Vagina (tissue), 2 donors: ENCODE measurements at places on chromosomes 13 and 19.

DNA sequence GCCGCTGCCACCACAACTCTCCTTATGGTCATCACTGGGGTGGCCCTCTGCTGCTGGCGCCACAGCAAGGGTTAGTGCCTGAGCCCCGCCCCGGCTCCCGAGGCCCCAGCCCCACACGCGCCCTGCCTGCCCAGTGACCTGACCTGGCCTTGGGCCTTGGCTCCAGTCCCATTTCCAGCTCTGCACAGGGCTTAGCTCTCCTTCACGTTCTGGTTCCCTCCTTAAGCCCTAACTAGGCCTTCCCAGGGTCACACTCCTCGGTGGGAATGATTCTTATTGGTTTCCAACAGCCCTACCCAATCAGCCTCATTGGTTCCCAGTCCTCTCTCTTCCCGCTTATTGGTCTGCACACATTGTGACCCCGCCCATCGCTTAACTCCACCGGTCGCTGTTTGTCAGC lies 5.8 kb downstream of the KIRREL2 start:
- DNase-seq, result no peak

DNA sequence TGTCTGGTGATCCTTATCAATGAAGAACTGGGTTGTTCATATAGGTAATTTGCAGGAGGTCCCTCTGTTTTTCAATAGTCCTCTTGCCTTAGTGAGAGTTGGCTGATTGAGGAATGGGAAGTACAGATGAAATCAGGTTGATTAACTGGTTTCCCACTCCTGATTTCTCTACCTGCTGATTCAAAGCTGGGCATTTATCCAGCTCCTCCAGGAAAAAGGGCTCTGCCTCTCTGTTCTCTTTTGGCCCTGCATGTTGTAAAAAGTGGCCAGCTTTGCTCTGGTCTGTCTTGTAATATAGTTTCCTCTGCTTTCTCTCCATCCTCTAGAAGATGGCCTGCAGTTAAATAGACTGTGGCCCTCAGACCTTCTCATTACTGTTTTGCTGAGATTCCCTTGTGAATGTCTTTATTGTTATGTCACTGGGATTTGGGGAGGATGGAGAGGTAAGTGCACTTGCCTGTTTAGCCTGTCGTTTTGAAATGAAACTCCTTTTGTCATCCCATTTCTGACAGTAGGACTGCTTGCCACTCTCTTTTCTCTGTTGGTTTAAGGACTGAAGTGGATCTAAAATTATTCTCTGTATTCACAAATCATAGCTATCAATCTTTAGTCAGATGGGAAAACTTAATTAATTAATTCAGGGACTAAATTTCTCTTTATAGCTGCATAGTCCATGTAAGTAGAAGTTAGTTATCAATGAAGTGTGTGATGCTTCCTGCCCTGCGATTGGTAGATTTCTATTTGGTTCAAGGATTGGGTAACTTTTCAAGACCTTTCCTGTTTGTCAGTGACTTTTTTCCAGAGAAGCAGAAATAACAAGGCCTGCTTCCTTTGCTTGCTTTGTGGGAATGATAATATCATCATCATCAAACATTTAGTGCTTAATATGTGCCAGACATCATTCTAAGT lies 28.5 kb downstream of the GARRE1 start:
- DNase-seq, result no peak

- no peak for DNase-seq
These were observed 144.5 kb downstream of the NUFIP1 start for GRCh38 chr13:44844786-44845185.

DNA sequence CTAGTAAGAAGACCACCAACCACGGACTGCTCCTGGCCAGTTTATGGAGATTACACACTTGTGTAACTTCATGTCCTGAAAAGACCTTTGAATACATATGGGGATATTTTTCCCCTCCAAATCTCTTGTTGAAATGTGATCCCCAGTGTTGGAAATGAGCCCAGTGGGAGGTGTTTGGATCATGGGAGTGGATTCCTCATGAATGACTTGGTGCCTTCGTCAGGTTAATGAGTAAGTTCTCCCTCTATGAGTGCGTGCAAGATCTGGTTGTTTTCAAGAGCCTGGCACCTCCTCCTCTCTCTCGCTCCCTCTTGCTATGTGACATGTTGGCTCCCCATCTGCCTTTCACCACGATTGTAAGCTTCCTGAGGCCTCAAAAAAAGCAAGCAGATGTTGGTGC lies 769.0 kb upstream of the SLITRK1 start:
- DNase-seq, result no peak

- DNase-seq, result no peak
These were observed 10.2 kb upstream of the SIGLEC6 start for GRCh38 chr19:51541458-51542357.

- no peak for DNase-seq
These were observed 195.8 kb upstream of the RNF113B start for GRCh38 chr13:98372876-98373275.

DNA sequence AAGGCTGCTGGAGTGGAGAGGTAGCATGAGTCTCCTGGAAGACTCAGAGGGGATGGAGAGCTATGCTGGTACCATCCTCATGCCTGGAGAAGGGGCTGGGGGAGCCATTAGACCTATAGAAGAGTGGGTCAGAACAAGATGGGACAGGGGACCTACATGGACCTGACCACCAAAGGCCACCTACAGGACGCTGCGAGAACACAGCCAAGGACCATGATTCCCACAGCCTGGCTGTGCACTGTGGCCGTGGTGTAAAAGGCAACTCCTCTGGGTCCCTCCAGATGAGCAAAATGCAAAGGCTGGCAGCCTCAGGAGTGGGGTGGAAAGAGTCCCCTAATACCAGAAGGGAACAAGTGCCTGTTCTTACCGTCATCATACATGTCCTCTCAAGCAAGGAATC lies 216.2 kb downstream of the SLC7A1 start:
- DNase-seq, result peak; percentile 34

- DNase-seq, result no peak
These were observed 89.5 kb downstream of the DGKH start for GRCh38 chr13:42137856-42138537.

DNA sequence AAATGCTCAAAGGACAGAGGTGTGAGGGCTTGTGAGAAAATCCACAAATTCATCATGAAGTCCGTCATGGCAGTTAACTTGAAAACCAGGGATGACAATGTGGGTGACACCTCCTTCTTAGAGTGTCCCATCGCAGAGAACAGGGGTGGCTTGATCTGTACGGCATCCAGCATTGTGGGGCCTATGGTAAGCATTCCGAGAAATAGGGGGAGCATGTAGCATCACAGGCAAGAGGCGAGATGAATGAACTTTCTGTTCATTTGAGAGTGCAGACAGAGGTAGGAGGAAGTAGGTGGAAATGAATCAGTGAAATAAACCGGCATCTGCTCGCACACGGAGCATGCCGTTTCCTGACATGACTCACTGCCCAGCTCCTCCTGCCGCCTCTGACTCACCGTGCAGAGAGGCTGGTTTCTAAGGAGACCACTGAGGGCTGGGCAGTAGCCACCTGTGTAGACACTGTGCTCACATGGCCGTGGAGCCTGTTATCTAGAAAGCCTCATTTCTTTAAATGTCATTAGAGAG lies 339.0 kb downstream of the RFC3 start:
- no peak for DNase-seq

GRCh38 chr19:48872182-48872883 lies at the start of gene PPP1R15A:
PPP1R15A (plus strand) TSS chr19:48872421; CDS start chr19:48873234, 813 bp downstream.
- peak; percentile 100 for DNase-seq

GRCh38 chr13:105740739-105741138 lies 794.7 kb downstream of the EFNB2 start:
- DNase-seq, result no peak

DNA sequence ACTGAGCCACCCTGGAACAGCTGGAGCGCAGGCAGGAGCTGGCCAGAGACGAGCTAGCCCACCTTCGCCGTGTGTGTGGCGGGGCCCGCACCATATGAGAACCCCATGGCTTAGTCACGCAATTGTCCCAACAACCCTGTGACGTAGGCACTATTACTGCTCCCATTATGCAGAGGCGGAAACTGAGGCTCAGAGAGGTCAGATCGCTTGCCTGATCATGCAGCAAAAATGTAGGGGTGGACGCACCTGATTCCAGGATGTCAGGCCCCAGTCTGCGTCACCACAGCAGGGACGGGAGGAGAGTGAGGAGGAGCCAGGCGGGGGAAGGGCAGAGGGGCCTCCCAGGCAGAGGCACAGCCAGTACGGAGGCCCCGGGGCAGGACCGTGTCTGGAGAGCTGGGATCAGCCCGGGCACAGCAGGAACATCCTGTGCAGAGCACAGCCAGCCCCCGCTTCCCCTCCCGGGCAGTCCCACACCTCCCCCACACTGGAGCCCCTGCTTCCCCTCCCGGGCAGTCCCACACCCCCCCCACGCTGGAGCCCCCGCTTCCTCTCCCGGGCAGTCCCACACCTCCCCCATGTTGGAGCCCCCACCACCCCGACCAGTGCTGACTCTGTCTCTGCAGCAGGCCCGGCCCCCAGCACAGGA lies 16.7 kb downstream of the PIP5K1C start:
- no peak for DNase-seq

DNA sequence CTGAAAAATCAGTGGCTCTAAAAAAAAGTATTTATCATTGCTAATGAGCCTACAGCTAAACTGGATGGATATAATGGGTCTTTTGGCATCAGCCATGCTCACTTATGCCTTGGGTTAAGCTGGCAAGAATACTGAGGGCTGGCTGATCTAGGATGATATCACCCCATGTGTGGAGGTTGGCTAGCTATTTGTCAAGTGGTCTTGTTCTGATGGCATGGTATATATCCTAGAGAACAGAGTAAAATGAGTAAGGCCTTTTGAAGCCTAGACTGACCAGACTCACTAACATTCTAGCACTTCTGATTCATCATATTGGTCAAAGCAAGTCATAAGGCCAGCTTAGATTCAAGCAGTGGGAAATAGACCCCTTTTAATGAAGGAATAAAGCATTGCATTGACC lies 383.0 kb downstream of the SLITRK1 start:
- no peak for DNase-seq

- DNase-seq, result no peak
These were observed 26.4 kb downstream of the CDK8 start for GRCh38 chr13:26280295-26280694.

- DNase-seq, result no peak
These were observed 5.8 kb downstream of the KLF2 start for GRCh38 chr19:16330368-16330801.

DNA sequence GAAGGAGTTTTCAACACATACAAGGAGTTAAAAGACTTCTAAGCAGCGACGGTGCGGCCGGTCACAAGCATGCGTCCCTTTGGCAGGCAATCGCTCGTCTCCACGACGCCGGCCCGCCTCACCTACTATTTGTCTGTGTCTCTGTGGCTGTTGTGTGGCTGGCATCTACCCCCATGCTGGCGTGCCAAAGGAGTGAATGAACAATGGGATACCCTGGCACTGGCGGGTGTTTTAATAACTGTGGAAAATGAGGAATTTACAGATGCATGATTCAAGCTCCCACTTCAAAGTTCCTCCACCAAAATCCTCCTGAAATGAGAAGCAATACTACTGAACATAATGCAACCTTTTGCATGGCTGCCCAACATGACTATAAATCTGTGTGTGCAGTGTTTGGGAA lies 176.6 kb downstream of the KLF5 start:
- no peak for DNase-seq

DNA sequence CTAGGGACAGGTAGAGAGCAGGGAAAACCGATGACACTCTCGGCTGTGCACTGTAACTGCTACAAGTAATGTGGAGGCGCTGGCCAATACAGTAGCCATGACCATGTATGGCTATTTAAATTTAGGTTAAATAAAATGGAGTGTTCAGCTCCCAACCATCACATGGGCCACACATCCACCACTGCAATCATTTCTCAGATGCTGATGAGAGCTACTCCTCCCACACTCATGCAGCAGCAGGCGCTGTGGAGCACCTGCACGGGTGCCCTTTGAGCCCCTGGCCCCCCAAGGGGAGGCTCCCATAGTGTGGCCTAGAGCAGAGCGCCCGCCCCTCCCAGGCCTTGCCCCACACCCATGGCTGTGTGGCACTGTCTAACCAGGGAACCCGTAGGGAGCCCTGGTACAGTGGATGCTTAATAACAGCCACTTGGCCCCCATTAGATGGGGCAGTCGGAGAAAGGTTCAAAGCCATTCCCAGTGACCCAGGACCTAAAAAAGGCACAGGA lies 6.0 kb downstream of the ACP4 start:
- DNase-seq, result no peak

DNA sequence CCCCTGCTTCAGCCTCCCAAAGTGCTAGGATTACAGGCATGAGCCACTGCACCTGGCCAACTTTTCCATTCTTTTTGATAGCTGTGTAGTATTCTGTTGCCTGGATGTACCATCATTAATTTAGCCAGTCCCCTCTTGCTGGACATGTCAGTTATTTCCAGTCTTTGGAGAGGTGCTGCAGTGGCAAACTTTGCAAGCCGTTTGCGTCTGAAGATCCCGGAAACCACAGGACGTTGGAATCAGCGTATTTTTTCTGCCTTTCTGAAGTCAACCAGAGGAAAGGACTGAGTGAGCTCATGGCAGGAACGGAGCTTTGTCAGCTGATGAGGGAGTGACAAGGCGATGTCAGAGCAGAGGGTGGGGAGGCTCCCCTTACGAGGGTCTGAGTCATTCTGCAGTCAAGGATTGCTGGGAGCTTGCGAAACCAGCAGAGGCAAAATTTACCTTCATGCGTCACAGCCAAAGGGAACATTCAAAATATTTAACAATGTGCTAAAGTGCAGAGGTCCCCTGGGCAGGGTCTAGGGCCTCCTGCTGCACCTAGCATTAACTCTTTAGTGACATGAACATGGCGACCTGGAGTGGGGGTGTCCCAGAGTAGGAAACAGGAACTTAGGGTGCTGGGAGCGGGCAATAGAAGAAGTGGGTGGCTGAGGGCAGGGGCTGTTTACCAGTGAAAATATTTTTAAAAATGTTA lies 5.6 kb downstream of the C5AR1 start:
- DNase-seq, result no peak

- DNase-seq, result no peak
These were observed 59.5 kb downstream of the FGF9 start for GRCh38 chr13:21730186-21730880.

- DNase-seq, result no peak
These were observed 8.8 kb downstream of the ZIC2 start for GRCh38 chr13:99990126-99990977.

GRCh38 chr13:25743421-25743820 lies 308.4 kb downstream of the SHISA2 start:
- DNase-seq, result no peak

DNA sequence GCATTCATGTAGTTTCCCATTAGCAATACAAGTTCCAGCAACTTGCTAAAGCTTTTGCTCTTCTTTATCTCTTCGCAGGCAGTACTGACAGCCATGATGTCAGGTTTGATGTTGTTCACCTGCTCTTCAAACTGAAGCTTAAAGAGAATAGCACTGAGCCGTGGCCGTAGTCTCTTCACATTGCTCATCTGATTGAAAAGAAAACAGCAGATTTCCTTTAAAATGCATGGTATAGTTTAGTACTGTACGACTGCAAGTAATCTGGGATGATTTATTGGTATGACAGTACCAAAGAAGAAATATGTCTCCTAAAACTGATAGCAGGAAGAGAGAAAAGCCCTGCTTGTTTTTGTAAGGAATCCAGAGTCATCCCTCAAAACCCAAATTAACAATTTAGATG lies 284.4 kb downstream of the DIAPH3 start:
- DNase-seq, result no peak

DNA sequence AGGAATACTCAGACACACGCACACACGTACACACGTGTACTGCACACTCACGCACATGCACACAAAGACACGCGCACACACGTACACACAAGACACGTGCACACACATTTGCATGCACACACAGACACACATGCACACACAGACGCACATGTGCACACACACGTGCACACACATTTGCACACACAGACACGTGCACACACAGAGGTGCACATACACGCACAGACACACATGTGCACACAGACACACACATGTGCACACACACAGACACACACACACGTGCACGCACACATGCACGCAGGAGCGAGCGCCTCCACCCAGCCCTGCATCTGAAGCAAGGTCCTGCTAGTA lies 81.1 kb downstream of the GADD45B start:
- DNase-seq, result no peak

- DNase-seq, result no peak
These were observed 1628.2 kb upstream of the SLC10A2 start for GRCh38 chr13:104694397-104694796.
